GDM1 (cell line): ENCODE measurements at places on chromosomes 2 and 18.

DNA sequence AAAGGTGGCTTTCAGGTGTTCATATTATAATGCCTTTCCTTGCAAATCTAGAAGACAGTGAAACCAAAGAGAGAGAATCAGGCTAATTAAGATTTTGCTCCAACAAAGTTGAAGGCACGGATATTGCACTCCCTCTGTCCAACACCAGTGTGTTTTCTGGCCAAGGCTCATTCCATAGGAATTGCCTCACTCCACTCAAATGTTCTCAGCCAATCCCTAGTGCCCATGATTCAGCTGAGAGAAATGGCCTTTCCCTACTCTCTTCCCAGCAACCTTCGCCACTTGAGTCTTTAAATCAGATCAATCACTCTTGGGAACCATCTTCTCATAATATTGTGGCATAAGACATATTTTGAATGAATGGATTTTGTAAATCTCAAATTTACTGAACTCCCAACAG lies 768.2 kb upstream of the ACVR2A start:
- no peak for DNase-seq

DNA sequence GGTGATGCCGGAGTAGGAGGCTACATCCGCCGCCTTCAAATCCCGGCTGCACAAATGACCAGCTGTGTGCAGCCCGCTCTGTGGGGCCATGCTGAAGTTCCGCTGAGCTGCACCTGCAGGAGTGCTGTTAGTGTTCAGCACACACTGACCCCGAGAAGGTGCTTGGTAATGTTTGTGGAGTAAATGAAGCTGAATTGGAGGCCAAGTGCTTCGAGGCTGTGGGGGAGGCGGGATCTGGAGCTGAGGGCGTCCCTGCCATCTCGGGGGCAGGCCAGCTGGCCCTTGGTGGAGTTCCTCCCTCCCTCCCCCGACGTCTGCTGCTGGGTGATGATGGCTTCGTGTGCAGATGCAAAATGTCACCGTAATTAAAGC lies 23.2 kb downstream of the KCNF1 start:
- no peak for DNase-seq

GRCh38 chr18:57533006-57533867 lies 53.3 kb downstream of the FECH start:
- DNase-seq, result no peak

DNA sequence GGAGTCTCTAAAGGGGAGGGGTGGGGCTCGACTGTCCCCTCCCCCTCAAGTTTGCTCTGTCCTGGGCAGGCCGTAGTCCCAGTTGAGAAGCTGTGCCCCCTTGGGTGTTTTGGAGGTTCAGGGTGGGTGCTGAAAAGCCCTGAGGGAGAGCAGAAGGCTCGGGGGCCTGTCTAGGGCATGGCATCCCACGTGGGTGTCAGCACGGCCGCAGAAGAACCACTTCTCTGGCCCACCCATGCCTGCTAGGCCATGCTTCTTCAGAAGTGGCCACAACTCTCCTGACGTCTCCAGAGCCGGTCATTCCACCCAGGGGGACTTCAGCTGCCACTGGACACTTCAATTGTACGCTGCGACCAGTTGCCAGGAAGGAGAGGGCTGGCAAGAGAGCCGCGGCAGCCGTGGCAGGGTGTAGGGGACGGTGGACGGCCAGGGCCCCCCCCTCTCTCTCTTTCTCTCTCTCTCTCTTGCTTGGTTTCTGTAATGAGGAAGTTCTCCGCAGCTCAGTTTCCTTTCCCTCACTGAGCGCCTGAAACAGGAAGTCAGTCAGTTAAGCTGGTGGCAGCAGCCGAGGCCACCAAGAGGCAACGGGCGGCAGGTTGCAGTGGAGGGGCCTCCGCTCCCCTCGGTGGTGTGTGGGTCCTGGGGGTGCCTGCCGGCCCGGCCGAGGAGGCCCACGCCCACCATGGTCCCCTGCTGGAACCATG lies at the start of gene INPP5D:
TSS of gene INPP5D (plus strand) at position 546 of the 704 bp plus-strand sequence. CDS start at position 683, 137 bp downstream.
- peak; percentile 83 for DNase-seq

DNA sequence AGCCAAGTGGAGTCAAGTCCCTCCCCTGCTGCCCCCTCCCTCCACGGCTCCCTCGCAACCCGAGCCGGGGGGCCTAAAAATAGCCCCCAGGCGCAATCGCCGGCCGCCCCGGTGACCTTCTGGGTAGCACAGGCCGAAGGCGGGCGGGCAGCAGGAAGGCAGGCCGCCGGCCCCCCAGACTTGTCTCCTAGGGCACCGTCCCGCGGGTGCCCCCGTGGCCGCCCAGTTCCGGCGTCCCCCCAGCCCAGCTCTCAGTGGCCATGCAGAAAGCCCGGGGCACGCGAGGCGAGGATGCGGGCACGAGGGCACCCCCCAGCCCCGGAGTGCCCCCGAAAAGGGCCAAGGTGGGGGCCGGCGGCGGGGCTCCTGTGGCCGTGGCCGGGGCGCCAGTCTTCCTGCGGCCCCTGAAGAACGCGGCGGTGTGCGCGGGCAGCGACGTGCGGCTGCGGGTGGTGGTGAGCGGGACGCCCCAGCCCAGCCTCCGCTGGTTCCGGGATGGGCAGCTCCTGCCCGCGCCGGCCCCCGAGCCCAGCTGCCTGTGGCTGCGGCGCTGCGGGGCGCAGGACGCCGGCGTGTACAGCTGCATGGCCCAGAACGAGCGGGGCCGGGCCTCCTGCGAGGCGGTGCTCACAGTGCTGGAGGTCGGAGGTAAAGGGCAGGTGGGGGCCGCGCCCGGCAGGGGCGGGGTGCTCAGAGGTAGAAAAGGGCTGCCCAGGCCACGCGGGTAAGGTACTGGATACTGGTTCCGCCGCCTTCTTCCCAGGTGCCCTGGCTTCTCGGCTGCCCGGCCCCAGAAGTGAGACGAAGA lies at the start of gene SPEG:
TSS of gene SPEG (plus strand) at position 126 of the 808 bp plus-strand sequence. CDS start at position 261, 135 bp downstream.
- DNase-seq, result no peak

DNA sequence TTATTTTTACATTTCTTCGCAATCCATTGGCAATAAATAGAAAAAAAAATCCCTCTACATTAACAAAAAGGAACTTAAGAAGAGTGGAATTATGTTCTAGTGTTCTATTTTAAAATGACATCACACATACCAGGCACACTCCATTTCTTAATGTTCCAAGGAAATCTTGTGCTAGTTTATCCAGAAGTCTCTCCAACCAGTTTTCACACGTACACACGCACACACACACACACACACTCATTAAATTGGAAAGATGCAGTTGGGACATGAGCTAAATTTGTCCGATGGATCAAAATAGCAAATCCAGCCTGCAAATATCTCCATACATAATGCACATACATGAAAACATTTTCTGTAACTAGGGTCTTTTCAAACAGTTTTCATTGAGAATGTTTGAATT lies 78.3 kb downstream of the KCNJ3 start:
- no peak for DNase-seq

- no peak for DNase-seq
Measured at GRCh38 chr2:32683520-32684086, 55.8 kb downstream of the TTC27 start.

- no peak for DNase-seq
Measured at GRCh38 chr2:127857265-127857808, 618 bp downstream of the POLR2D start.

- DNase-seq, result peak; percentile 19
Measured at GRCh38 chr2:127659408-127660290, 13.7 kb downstream of the GPR17 start.

GRCh38 chr2:168212866-168213265 lies 34.5 kb downstream of the STK39 start:
- DNase-seq, result no peak

DNA sequence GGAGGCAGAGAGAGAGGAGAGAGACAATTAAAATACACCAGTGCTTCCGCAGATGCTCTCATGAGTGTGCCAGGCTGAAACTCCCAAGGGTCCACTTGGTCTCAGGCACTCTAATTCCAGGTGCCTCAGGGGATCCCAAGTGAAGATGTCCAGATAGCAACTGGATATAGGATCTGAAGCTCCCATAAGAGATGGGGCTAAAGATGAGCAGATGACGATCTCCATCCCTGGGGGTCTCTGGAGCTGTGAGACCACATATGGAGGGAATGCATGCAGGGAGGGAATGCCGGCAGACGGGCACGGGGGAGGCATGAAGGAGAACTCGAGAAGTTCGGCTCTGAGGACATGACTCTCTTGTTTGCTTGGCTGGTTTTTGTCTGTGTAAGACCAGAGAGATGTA lies 223.7 kb upstream of the RAB6C start:
- no peak for DNase-seq

DNA sequence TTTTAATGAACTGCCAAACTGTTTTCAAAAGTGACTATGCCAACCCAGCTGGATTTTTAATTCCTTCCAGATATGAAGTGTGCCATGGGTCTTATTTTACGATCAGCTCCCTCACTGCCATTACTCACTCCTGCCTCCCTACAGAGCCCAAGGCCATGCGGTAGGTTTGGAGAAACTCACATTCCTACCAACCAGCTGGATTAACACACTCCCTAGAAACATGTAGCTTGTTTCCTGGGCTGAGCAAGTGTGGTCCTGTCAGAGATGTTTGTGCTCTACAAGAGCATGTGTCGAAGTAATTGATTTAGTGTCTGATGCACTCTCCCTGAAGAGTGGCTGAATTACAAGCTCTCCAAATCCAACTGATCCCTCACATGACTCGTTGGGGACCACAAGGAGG lies 82.5 kb downstream of the SPP2 start:
- DNase-seq, result no peak

DNA sequence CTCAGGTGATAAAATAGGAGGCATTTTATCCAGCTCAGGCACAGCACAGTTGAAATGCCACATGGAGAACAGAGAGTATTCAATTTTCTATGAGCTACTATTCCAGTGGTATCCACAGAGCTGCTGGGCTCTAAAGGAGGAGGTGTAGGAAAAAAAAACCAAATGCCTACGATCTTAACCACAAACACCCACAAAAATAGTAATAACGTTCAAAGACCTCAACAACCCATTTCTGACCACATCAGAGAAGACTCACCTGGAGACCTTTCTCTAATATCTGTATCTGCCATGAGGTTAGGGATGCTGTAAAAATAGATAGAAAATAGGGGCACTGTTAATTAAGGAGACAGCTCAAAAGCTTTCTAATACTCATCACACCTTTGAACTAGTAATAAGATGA lies 294.6 kb upstream of the PARD3B start:
- no peak for DNase-seq

- no peak for DNase-seq
Measured at GRCh38 chr2:12835733-12836132, 119.0 kb downstream of the TRIB2 start.

DNA sequence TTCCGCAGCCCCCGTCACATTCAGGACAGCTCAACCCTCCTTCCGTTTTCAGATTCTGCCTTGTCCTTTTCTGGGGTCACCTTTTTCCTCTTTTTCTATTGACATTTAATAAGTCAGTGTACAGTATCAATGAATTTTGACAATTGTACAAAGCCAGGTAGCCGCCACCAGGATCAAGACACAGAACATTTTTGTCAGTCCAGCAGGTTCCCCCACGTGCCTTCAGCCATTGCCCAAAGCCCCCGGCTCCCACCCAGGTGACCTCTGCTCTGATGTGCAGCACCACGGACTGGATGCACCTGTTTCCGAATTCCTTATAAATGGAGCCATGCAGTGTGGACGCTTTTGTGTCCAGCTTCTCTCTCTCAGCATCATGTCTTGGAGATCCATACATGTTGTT lies 30.0 kb downstream of the CROCC2 start:
- no peak for DNase-seq

DNA sequence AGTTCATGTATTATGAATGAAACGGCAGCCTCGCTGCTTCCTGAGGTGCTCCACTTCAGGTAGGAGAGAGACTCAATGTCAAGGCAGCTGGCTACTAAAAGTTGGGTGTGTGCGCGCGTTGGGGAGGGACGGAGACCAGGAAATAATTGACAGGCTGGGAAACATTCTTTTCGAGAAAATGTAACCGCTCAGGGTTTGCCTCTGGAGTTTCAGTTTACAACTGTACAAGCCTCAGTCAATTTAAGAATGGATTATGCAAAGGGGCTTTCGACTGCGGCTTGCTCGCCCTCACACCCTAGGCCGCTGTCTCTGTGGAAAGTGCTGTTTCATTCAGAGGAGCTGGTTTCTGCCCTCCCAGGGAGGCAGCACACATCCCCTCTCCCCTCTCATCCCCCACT lies 4.4 kb upstream of the SPRED2 start:
- no peak for DNase-seq

- no peak for DNase-seq
Measured at GRCh38 chr2:24893934-24894333, 26.1 kb downstream of the ADCY3 start.

GRCh38 chr2:237159006-237159911 lies 73.6 kb downstream of the COPS8 start:
- DNase-seq, result no peak

DNA sequence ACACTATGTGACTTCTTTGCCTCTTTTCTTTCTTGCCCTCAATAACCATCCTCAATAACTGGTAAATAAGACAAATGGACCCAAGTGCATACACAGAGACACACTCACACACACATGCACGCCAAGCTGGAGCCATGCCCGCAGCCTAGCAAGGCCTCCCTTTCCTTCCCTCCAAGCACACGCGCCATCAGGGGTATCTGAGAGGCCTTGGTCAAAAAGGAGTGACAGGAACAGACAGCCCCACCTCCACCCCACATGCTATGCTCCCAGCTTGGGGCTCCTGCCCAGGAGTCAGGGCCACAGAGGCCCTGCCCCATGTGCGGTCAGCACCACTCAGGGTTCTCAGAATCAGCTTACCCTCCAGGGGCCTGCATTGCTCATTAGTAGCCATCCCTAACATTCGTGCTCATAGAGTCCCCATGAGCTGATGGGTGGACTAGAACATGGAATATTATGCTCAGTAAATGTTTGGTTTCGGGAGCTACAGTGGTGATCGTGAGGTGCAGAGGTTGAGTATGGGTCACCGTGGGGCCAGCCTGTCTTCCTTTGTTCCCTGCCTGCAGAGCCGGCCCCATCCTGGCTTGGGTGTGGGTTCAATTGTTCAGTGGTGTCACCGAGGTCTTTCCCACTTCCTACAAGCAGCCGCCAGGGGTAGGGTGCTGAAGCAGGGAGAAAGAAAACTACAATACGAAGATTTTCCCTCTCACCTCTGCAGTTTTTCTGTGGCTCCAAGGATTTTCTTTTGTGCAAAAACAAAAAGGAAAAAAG lies 158.2 kb upstream of the RAB12 start:
- DNase-seq, result no peak

GRCh38 chr18:67402543-67402942 lies 114.0 kb downstream of the DSEL start:
- no peak for DNase-seq

DNA sequence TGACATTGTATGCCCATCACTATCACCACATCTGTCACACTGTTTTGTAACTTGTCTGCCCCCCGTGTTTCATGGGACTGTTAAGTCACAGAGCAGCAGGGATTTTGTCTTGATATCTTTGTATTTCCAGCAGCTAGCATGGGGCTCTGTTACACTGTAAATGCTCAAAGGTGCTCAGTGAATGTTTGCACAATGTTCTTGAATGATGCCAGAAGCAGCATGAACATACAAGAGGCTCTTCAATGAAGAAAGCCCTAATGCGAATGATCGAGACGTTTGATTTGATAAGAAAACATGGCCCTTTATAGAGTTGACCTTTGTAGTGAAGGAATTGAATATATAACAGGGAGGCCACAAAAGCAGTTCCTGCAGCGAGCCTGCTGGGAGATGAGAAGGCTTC lies 120.9 kb upstream of the TTC39C start:
- no peak for DNase-seq

GRCh38 chr2:58101500-58101899 lies 54.9 kb downstream of the VRK2 start:
- DNase-seq, result no peak

- DNase-seq, result no peak
Measured at GRCh38 chr2:189599245-189599644, 18.7 kb upstream of the SLC40A1 start.
